ENCODE measurements at places on chromosomes 1 and 21.
A peak's percentile ranks its signal among the peaks of the same experiment; 100 is the strongest.

GRCh38 chr1:198642983-198643382 is 4.1 kb downstream of the PTPRC start:
- no peak for DNase-seq

DNA sequence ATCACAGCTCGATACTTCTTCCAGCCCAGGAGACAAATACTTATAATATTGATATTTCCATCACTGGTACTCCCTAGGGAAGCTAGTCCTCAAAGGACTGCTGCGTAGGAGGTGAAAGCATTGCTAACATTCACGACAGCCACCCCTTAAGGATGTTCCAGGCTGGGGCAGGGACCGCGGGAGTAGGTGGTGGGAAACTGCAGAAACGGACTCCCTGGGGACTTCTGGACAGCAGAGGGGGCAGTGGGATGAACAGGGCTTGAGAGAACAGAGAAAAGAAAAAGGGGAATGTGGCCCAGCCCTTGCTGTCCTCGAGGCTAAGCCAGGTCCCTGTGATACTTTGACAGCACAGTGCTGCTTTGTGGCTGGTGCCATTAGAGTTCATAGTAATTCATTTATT is 108.0 kb downstream of the HMGB4 start:
- DNase-seq: no peak

GRCh38 chr1:34781844-34782391 is 904 bp downstream of the GJB3 start:
- no peak for DNase-seq

GRCh38 chr1:9362488-9362887 is 69.8 kb downstream of the SPSB1 start:
- no peak for DNase-seq

GRCh38 chr1:235417086-235417697 is 50.0 kb downstream of the TBCE start:
- peak; percentile 63 for DNase-seq

DNA sequence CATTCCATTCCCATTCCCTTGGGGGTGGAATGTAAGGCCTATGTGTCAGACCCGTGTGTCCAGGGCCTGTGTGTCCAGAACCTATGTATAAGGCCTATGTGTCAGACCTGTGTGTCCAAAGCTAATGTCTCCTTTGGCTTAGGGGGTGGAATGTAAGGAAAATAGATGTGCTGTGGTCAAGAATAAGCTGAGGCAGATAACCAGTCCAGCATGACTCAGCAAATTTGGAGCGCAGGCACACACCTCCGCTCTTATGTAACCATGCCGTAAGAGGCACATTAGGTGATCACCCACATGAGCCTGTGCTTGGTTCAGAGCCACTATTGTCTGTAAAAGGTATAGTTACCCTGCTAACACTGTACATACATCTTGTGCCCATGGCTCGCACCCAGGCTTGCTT is 150.8 kb upstream of the SGIP1 start:
- DNase-seq: no peak

DNA sequence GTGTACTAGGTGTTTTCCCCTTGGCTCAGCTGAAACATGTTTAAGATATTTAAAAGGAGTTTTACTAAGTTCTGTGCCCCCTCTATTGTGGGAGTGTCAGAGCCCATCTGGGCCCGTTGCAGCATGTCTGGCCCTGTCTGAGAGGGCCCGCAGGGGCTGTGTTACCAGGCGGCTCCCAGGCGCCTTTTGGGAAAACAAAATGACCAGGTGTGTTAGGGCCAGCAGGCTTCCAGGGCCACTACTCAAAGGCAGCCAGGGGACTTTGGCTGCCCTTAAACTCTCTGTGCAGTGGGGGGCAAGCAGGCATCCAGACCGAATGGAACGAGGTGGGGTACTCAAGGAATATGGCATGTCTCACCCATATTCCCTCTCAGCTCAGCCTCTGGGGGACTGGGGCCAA is 111.7 kb downstream of the KCNN3 start:
- no peak for DNase-seq

GRCh38 chr1:10939654-10940450 is 72.6 kb upstream of the TARDBP start:
- DNase-seq: no peak

- no peak for DNase-seq
These were observed 52.5 kb downstream of the LACTBL1 start for GRCh38 chr1:22920026-22920733.

- DNase-seq: no peak
These were observed 114.9 kb upstream of the SLC45A1 start for GRCh38 chr1:8203056-8203455.

GRCh38 chr1:197841158-197841557 is 61.3 kb upstream of the C1orf53 start:
- no peak for DNase-seq
